ENCODE measurements at places on chromosomes 16 and 17.
A peak's percentile ranks its signal among the peaks of the same experiment; 100 is the strongest.

DNA sequence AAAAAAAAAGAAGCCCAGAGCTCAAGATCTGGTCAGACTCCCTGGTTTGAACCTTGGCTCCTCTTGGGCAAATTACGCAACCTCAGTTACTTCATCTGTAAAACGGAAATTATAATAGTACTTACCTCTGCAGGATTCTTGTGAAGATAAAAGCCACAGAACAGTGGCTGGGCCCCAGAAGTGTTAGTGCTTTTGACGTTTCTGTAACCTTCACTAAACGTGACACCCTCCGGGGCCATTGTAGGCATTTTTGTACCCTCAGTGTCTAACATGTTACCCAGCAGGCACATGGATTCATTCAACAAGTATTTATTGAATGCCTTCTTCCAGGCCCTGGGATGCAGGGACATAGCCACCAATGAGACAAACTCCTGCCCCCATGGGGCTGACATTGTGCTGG, 58.0 kb downstream of the PITPNC1 start:
- peak; percentile 52 for DNase-seq

DNA sequence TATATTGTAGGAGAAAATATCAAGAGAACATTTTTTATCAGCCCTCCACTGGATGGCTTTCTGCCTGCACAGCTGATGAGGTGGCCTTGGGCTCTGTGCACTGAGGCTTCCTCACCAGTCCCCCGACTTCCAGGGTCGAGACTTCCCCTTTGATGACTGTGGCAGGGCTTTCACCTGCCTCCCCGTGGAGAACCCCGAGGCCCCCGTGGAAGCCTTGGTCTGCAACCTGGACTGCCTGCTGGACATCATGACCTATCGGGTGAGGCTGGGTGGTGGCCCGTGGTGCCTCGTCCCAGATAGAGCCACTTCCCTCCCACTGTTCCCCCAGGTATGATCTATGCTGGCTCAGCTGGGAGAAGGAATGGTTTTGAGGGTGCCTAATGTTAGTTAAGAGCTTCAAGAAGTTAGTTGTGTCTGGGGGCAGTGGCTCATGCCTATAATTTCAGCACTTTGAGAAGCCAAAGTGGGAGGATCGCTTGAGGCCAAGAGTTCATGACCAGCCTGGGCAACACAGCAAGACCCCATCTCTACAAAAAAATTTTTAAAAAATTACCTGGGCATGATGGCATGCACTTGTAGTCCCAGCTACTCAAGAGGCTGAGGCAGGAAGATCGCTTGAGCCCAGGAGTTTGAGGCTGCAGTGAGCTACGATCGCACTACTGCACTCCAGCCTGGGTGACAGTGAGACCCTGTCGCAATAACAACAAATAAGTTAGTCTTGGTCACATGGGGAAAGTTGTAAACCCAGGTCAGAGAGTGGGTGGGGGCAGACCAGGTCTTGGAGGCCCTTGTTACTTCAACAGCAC, 11.8 kb downstream of the FCSK start:
- DNase-seq = no peak

- DNase-seq = no peak
Measured at GRCh38 chr17:64161380-64162176, 31.6 kb upstream of the ERN1 start.

GRCh38 chr16:50401355-50401754, 32.6 kb upstream of the BRD7 start:
- no peak for DNase-seq

DNA sequence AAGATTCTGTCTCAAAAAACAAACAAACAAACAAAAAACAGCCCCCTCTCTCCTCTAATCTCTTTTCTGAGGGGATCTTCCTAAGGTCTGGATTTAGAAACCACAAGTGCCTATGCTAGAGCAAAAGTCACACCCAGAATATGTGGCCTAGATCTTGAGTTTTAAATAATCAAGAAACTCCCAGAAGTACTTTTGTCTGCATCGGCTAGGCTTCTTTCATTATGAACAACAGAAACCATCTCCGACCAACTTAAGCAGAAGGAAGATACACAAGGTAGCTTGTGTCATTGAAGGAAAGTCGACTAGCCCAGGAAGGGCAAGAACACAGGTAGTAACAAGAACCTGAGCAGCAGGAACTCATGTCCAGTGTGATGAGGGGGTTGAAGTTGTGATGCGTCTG, 73.9 kb upstream of the KIFC3 start:
- no peak for DNase-seq

GRCh38 chr16:66580605-66581209, 1.4 kb downstream of the CMTM2 start:
- no peak for DNase-seq

DNA sequence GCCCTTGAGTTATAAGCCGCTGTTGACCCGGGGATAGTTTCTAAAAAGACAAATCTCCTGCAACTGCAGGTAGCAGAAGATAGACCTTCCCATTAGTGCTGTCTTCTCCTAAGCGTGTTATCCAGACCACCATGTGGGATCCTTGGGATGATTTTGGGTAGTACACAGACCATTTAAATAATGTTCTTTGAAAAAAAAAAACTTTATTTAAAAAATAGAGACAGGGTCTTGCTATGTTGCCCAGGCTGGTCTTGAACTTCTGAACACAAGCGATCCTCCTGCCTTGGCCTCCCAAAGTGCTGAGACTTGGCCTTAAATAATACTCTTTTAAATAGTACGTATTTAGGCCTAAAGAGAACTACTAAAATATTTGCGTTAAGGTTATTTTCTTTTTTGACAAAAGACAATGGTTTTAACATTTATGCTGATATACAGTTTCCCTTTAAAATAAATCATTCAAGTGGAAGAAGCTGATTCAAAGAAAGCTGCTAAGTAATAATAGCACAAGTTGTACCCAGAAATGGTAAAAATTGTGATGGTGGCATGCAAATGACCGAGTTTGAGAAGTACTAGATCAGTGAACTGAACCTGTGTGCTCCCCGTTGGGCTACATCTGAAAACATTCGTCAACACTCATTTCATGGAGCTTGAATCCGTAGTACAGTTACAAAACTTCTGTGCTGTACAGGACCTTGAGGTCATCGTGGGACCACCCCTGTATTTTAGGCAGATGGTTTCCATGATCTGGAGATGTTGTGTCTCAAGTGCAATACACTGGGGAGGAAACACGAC, 24.0 kb downstream of the SMARCE1 start:
- DNase-seq = no peak

DNA sequence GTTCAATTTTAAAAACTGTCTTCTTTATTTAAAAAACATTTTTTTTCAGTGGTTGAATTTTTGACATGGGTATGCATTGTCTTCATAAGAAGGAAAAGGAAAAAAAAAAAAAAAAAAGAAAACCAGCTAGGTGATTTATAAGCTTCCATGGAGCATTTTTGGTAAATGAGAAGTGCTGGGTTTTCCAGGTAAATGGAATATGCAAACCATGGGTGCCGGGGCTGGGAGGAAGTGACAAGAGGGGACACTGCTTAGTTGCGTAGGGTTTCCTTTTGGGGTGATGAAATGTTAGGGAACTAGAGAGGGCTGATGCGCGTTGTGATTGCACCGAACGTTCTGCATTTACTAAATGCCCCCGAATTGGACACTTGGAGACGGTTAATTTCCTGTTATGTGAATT, 217.4 kb upstream of the FOXF1 start:
- no peak for DNase-seq

DNA sequence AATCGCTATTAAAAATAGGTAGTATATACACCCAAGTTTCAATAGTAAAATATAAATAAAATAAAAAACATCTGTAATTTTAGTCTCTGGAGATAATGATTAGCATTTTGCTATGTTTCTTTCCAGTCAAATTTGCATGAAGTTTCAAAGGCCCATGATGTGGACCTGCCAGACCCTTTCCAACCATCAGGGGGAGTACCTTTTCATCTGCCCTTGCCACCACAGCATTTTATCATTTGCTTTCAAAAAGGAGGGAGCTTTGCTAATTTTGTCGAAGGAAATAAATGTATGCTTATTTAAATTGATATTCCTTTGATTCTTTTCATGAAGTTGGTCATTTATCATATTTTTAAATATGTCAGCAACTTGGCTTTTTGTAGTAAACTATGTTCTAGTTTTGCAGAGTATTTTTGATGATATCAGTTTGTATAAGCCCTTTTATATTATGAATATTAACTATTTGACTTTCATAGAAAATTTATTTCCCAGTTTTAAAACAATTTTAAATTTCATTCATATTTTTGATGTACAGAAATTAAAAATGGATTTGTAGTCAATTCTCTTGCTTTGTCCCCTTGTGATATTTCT, 115.2 kb upstream of the NETO2 start:
- peak; percentile 9 for DNase-seq

GRCh38 chr17:8053600-8053999, 14.7 kb downstream of the ALOX15B start:
- no peak for DNase-seq

- DNase-seq = no peak
Measured at GRCh38 chr16:88754912-88755744, 29.9 kb downstream of the PIEZO1 start.

DNA sequence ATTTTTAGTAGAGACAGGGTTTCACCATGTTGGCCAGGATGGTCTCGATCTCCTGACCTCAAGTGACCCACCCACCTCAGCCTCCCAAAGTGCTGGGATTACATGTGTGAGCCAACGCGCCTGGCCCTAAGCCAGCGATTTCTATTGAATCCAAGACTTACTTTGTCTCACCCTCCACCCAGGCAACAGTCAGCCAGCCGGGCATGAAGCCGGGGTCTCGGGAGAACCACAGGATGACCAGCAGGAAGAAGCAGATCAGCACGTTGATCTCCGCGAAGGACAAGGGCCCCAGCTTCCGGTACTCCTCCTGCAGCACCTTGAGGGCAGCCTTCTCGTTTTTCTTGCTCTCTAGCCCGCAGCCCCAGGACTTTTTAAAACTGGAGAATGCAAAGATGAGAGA, 17.6 kb downstream of the SLC13A5 start:
- DNase-seq = no peak

Measured in activated naive CD8-positive, alpha-beta T cell treated with anti-CD3 and anti-CD28 coated beads, Interleukin-2, amount 50 U/mL, for 24 hours (primary cell).